Cortex of kidney (tissue), 1 donor: ENCODE measurements at places on chromosomes 1 and 21.

DNA sequence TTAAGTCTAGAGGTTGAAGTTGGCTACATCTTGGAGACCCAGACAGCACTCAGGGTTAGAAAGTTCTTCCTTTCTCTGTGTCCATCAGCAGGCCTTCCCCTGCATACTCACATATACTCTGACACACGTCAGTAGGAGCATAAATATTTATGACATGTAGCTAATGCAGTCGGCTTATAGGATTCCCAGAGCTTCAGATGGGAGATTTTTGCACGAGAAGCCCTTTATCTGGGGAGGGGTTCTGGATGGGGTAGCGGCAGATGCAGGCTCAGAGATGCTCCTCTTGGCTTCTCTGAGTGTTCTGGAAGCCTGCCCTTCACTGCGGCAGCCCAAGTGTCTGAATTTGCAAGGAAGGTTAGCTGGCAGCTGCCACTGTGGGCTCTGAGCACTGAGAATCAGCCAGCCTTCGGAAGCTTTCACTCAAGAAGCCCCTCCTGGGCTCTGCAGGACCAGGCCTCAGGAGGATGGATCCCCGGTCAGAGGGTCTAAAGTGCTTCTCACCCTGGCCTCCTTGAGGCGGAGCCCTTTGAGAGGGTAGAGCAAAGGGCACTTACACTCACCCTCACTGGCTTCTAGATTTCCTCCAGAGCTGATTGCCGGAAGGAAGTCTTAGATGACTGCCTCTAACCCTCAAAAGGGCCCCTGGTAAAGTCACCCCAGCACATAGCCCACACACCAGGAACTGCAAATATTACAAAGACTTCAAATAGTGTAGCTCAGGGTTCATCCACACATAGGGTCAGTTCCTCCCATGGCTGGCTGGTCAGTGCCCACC lies 68.1 kb upstream of the NFASC start:
- no peak for DNase-seq

- DNase-seq, result no peak
Measured at GRCh38 chr1:63723602-63724001, 50.2 kb upstream of the ROR1 start.

DNA sequence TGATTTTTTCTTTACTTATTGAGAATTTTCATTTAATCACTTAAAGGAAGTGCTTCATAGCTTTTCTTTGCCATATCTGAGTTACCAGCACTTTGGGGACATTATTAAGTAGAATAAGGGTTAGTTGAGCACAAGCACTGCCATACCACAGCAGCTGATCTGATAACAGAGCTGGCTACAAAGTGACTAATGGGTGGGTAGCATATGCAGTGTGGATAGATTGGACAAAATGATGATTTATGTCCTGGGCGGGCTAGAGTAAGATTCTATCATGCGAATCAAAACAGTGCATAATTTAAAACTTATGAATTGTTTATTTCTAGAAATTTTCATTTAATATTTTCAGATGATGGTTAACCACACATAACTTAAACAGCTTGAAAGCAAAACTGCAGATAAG lies 102.2 kb upstream of the SNX7 start:
- DNase-seq, result no peak

DNA sequence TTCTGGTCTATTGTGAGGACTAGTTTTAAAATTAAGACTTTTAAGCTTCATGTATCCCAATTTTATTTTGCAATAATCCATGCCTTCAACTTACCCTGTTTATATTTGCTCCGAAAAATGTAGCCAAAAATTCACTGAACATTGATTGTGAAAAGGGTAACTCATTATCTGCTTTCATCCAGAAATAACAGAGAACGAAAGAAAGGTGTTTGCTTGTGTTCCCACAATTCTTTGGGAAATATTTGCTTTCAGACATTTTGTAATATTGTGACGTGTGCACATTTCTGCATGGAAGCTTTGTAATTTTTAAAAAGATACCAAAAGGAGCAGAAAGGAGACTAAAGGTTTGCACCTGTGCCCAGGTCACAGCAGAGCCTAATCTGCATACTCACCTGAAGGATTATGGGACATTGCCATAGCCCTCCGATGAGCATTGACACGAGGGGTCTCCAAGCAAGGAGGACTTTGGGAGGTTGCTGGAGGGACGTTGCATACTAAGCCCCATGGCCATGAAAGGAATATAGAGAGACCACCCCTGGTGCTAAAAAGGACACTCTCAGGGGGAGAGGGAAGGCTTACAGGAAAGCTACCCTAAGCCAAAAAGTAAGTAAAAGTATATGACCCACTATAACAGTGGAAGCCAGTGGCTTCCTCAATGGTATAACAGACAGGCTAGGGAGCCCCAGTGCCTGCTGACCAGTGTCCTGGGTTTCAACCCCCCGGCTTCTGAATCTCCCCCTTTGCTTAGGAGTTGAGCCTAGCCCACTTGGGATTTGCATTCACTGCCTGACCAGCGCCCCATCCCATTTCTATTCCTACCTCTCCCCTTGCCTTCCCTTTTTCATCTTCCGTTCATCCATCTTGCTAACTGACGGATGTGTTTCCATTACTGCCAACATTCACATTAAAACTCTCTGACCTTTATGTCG lies 148.6 kb upstream of the ZC3H12A start:
- no peak for DNase-seq

DNA sequence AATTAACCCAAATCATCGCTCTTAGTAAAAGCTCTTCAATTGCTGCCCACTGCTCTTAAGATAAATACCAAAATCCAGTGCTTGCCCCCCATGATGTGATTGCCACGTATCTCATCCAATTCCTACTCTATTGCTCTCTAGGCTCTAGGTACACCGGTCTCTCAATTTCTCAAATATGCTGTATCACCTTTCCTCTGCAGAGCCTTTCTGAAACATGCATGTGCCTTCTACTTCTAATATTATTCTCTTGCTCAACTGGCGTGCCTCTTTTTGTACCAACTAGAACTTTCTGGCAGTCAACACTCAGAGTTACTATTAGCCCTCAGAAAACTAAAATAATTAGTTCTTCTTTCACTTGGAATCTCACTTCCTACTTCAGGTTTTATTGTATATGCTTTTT lies 111.7 kb upstream of the LBR start:
- DNase-seq, result no peak

DNA sequence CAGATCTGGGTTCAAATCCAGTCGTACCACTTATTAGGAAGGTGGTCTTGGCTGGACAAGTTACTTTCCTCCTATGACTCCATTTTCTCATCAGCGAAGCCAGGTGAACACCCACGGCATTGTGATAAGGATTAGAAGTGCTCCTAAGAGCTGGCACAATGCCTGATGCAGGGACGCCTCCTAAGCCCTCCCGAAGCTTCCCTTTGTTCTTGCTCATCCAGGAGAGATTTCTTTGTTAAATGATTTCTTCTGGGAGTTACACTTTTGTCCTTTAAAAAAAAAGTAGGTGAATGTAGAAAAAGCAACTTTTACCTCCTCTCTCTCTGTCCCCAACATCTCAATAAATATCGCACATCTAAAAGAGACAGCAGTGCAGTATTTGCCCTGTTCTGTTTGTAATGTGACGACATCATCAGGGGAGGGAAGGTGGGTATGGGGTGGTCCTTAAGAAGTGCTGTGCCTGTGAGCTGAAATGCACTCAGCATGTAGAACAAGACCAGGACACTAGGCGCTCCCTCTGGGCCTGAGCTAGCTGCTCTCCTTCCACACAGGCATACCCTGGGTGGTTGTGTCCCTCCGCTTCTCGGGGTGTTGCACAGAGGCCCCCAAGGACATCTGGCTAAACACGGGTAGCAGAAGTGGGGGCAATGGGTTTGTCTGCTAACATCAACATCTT lies 43.9 kb downstream of the SUSD4 start:
- no peak for DNase-seq

DNA sequence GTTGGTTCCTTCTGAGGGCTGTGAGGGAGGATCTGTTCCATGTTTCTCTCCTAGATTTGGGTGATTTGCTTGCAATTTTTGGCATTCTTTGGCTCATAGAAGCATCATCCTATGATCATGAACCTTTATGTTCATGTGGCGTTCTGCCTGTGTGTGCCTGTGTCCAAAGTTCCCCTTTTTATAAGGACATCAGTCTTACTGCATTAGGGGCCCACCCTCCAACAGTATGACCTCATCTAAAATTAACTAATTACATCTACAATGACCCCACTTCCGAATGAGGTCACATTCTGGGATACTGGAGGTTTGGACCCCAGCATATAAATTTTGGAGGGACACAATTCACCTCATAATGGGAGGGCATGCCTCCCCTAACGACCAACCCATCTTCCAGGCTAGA lies 12.8 kb upstream of the CAMK1G start:
- no peak for DNase-seq

DNA sequence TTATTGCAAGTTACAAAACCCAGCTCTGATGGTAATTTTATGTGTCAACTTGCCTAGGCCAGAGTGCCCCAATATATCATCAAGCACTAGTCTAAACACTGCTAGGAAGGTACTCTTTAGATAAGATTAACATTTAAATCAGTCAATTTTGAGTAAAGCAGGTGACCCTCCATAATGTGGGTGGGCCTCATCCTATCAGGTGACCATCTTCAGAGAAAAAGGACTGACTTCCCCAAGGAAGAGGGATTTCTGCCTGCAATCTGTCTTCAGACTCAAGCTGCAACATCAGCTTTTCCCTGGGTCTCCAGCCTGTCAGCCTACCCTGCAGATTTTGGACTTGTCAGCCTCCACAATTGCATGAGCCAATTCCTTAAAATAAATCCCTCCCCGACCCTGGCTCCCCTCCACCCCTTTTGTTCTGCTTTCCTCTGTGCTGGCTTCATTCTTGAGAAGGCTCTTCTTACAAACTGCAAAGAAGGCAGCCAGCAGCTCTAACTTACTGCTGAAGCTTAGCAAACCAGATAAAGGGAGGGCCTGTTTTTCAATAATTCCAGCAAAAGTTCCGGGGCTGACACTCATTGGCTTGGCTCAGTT lies 56.4 kb upstream of the RUNX3 start:
- DNase-seq, result no peak
